ENCODE measurements at places on chromosomes 1 and 21.

- no peaks in the 10 kb centered on the region for H3K36me3 ChIP-seq
- H3K27ac ChIP-seq, result no peak overlapping the region
- no peak for DNase-seq
- H3K4me3 ChIP-seq, result no peak overlapping the region
- H3K27me3 ChIP-seq, result no peaks in the 10 kb centered on the region
Measured at GRCh38 chr1:75589637-75590036, 21.3 kb downstream of the SLC44A5 start.

DNA sequence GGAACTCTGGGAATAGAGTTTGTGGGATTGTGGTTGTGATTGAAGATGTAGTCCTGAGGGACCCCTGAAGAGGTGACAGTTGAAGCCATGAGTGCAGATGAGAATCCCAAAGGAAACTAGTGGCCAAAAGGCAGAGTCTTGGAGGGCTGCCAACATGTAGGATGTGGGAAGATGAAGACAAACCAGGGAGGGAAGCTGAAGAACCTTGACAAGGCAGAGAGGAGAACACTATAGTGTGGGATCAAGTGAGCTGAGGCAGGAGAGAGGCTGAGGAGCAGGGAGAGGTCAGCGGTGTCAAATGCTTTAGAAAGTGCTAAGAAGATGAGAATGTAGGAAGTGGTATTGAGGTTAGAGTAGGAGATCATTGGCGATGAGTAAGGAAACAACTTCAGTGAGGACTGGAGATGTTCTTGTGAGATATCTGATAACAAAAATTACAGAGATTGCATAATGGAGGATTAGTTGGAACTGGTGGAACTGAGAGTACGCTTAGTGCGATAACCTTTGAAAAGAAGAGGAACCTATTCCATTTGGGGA lies 88.5 kb upstream of the VCAM1 start:
- no peaks in the 10 kb centered on the region for H3K36me3 ChIP-seq
- no peak overlapping the region for H3K4me3 ChIP-seq
- H3K27me3 ChIP-seq, result no peaks in the 10 kb centered on the region
- H3K4me1 ChIP-seq, result no peaks in the 10 kb centered on the region
- peak; percentile 84 for DNase-seq
- H3K27ac ChIP-seq, result no peak overlapping the region

DNA sequence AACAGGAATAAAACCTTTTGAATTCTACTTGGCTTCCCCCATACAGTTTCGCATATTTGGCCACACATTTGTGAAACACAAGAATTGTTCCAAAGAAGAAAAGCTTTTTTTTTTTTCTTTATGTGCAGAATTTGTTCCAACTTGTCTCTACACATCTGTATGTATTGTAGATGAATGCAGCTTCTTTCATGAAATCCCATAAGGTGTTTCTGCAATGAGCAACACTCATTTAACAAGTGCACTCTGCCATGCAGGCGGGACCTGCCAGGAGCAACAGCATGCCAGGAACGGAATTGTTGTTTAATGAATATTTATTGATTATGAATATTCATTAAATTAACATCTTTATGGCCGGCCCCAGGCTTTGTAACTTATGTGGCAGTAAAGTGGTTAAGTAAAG lies 1075.0 kb downstream of the TTLL7 start:
- no peaks in the 10 kb centered on the region for H3K27me3 ChIP-seq
- DNase-seq, result no peak

DNA sequence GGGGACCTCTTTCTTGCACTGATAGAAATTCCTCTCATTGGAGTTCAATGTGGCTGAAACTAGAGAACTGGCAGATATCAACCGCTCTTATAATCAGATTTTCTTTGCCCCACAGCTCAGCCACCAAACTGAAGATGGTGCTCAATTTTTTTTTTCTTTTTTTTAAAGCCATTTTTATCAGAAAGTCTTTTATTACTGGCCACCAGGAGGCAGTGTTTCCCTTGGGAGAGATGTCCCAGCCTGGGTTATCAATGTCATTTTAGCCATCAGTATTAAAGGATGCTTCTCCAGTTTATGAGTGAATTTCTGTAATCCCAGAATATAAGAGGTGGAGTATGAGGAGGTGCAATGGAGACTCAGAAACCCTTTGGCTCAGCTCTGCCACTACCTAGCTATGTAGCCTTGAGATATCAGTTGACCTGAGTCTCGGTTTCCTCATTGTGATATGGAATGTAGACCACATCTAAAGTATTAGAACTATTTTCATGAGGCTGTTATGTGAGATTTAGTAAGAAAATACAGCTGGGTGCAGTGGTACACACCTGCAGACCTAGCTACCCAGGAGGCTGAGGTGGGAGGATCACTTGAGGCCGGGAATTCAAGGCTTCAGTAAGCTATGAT lies 27.6 kb downstream of the CD244 start:
- H3K4me3 ChIP-seq, result no peak overlapping the region
- no peak overlapping the region for H3K27ac ChIP-seq
- peaks cover 15% of the 10 kb centered on the region for H3K27me3 ChIP-seq
- H3K4me1 ChIP-seq, result peaks cover 7% of the 10 kb centered on the region
- no peaks in the 10 kb centered on the region for H3K36me3 ChIP-seq

DNA sequence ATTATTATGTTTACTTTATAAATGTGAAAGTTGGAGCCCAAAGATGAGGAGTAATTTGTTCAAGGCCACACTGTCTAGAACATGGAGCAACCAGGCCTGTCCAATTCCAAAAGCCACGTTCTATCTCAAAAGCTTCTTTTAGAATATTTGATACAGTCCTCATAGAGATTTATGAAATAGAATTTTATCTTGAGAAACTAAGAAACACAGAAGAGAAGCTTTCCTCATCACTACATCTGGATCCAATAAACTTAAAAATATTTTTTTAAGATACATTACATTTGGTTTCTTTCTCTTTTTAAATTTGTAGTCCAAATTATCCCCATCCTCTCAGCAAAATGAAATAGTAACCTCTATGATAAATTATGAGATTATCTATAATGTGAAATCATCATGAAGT lies 58.9 kb downstream of the DDAH1 start:
- no peak overlapping the region for H3K27ac ChIP-seq
- no peak for DNase-seq
- H3K4me3 ChIP-seq, result no peak overlapping the region
- H3K4me1 ChIP-seq, result no peaks in the 10 kb centered on the region
- H3K36me3 ChIP-seq, result no peaks in the 10 kb centered on the region
- no peaks in the 10 kb centered on the region for H3K27me3 ChIP-seq

DNA sequence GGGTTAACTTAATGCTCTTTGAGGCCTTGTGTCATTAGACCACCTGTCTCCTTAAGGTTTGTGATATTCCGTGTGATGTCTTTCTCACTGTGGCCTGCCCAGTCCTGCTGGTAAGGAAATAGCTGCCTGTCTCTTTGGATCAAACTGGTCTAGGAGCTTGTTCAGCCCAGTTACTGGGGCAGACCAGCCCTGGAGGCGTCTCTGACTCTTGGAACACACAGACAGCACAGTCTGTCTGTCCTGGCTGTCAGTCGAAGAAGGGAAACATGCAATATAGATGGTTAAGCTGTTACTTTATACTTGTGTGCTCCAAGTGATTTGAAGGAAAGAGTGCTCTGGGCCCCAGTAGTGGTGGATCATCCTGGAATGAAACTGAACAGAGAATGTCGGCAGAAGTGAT lies 20.4 kb downstream of the PBX1 start:
- no peaks in the 10 kb centered on the region for H3K27me3 ChIP-seq
- no peak for DNase-seq
- peak overlapping the region; percentile 19 for H3K27ac ChIP-seq
- peaks cover 54% of the 10 kb centered on the region for H3K4me1 ChIP-seq
- no peaks in the 10 kb centered on the region for H3K36me3 ChIP-seq

- no peaks in the 10 kb centered on the region for H3K27me3 ChIP-seq
- no peak overlapping the region for H3K27ac ChIP-seq
- DNase-seq, result no peak
Measured at GRCh38 chr1:16999863-17000262, 11.9 kb downstream of the ATP13A2 start.

GRCh38 chr1:203252678-203253077 lies 23.2 kb upstream of the CHIT1 start:
- H3K27ac ChIP-seq, result no peak overlapping the region
- no peaks in the 10 kb centered on the region for H3K4me1 ChIP-seq
- DNase-seq, result no peak
- H3K4me3 ChIP-seq, result no peak overlapping the region
- H3K36me3 ChIP-seq, result no peaks in the 10 kb centered on the region

- no peak overlapping the region for H3K4me3 ChIP-seq
- no peaks in the 10 kb centered on the region for H3K4me1 ChIP-seq
- no peak for DNase-seq
Measured at GRCh38 chr1:3907621-3908165, 7.6 kb upstream of the C1orf174 start.

DNA sequence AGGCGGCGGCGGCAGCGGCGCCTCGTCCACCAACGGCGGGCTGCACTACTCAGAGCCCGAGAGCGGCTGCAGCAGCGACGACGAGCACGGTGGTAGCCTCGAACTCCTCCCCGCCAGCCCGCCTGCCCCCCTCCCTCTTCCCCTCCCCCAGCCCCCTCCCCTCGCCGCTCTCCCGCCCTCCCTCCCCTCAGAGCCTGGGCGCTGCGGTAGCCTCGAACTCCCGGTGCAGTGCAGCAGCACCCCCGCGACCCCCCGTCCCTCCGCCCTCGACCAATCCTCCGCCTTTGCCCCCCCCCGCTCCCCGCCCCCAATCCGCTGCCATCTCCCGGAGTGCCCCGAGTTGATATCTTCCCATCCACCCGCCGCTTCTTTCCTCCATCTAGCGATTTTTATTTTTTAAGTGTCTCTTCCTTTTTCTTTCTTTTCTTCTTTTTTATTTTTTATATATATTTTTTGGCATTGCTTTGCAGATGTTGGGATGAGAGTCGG lies 516 bp downstream of the RCOR3 start:
- DNase-seq, result peak; percentile 68
- H3K4me1 ChIP-seq, result peaks cover 20% of the 10 kb centered on the region
- peak overlapping the region; percentile 94 for H3K4me3 ChIP-seq
- peak overlapping the region; percentile 97 for H3K27ac ChIP-seq

DNA sequence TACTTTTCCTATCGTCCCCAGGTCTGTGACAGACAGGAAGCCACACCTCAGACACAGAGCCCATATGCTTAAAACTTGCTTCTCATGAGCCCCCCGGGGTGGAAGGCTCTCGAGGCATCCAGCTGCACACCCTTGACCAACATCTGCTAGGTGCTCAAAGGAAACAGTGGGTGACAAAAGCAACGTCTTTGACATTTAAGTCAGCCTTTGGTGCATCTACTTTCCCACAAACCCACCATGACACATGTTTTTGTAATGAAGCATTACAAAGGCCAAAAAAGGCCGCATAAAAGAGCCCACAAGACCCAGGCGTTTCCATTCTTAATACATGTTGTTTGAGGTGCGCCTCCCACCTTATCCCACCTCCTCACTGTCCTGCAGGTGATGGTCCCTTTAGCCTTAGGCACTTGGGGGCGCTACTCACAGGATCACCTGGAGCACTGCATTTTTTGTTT lies 11.8 kb upstream of the FASLG start:
- DNase-seq, result no peak
- no peak overlapping the region for H3K27ac ChIP-seq
- H3K36me3 ChIP-seq, result no peaks in the 10 kb centered on the region
- peaks cover 15% of the 10 kb centered on the region for H3K4me1 ChIP-seq
- no peak overlapping the region for H3K4me3 ChIP-seq

DNA sequence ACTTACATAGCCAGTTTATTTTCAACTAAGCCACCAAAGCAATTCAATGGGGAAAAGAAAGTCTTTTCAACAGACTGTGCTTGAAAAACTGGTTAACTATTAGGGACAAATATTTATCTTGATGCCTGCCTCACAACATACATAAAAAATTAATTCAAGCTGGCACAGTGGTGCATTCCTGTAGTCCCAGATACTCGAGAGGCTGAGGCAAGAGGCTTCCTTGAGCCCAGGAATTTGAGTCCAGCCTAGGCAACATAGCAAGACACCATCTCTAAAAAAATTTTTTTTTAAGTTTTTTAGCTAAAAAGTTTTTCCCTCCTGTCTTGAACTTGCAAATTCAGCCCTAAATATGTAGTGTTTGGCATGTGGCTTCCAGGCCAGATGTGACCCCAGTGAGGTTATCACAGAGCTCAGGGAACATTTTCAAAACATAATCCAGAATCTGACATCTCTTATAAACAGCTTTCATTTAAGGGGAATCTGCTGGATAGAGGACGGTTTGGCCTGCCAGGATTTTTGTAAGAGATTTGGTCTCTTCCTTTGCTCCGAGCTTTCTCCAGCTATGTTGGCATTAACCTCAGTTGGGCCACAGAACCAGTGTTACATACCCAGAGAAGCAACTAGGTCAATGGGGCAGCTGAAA lies 46.4 kb downstream of the COL6A1 start:
- peak overlapping the region; percentile 36 for H3K27ac ChIP-seq
- H3K27me3 ChIP-seq, result no peaks in the 10 kb centered on the region
- H3K36me3 ChIP-seq, result no peaks in the 10 kb centered on the region

GRCh38 chr1:192904438-192904895 lies 95.6 kb downstream of the RGS2 start:
- H3K4me1 ChIP-seq, result no peaks in the 10 kb centered on the region
- H3K4me3 ChIP-seq, result no peak overlapping the region
- H3K36me3 ChIP-seq, result no peaks in the 10 kb centered on the region
- no peak for DNase-seq
- no peaks in the 10 kb centered on the region for H3K27me3 ChIP-seq

- H3K4me1 ChIP-seq, result no peaks in the 10 kb centered on the region
- no peak for DNase-seq
- no peaks in the 10 kb centered on the region for H3K36me3 ChIP-seq
- H3K4me3 ChIP-seq, result no peak overlapping the region
- H3K27me3 ChIP-seq, result no peaks in the 10 kb centered on the region
- no peak overlapping the region for H3K27ac ChIP-seq
Measured at GRCh38 chr21:21682172-21682571, 684.0 kb downstream of the NCAM2 start.

DNA sequence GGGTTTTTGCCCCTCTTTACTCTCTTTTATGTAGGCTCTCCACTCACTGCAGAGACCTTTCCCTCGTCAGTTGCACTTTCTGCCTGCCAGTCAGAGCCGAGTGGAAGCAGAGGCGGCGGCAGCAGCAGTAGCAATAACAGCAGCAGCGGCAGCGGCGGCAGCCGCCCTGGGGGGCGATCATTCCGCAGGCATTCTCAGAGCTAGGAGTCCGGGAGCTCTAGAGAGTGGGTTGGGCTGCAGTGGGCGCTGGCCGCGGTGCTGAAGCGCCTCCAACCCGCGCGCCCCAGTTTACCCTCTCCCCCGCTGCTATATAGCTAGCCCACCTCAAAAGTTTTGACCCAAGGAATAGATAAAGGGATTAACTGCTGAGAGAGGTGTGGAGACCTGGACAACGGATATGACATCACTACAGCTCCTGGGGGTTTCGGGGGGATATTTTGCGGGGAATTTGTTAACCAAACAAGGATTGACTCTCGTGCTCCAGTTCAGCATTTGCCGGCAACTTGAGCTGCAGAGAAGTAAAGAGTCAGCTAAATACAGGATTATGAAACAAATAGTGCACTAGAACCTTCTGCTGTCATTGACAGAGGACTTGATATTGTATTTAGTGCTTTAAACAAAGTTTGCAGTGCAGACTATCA lies at the start of gene OLFM3:
TSS of gene OLFM3 (minus strand) at position 102 of the 641 bp plus-strand sequence.
- H3K27me3 ChIP-seq, result peaks cover 19% of the 10 kb centered on the region
- DNase-seq, result peak; percentile 93
- H3K4me1 ChIP-seq, result no peaks in the 10 kb centered on the region
- no peaks in the 10 kb centered on the region for H3K36me3 ChIP-seq
- peak within 1 kb of the TSS; percentile 8 for H3K4me3 ChIP-seq
- no peak within 1 kb of the TSS for H3K27ac ChIP-seq
